ENCODE measurements at places on chromosomes 13 and 19.

GRCh38 chr19:17496337-17496997 is 15.0 kb upstream of the PGLS start:
- peak; percentile 60 for DNase-seq

- DNase-seq: no peak
Measured at GRCh38 chr13:109840201-109840892, 54.0 kb upstream of the IRS2 start.

- DNase-seq: no peak
Measured at GRCh38 chr13:33994198-33994597, 176.2 kb downstream of the RFC3 start.

DNA sequence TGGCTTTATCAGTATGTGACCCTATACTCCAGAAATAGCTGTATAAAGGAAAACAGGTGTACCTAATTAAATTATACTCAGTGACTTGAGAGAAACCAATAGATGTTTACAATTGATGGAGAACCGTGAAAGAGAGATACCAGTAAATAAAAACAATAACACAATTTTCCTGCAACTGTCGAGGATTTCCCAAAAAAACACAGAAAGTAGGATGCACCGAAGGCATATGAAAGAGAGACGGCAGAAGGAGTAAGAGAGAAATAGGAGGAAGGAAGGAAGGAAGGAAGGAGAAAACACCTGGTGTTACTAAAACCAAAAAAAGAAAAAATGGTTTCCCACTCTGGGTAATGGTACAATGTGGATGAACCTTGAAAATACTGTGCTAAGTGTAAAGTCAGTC is 6.8 kb upstream of the ZNF229 start:
- DNase-seq: no peak

DNA sequence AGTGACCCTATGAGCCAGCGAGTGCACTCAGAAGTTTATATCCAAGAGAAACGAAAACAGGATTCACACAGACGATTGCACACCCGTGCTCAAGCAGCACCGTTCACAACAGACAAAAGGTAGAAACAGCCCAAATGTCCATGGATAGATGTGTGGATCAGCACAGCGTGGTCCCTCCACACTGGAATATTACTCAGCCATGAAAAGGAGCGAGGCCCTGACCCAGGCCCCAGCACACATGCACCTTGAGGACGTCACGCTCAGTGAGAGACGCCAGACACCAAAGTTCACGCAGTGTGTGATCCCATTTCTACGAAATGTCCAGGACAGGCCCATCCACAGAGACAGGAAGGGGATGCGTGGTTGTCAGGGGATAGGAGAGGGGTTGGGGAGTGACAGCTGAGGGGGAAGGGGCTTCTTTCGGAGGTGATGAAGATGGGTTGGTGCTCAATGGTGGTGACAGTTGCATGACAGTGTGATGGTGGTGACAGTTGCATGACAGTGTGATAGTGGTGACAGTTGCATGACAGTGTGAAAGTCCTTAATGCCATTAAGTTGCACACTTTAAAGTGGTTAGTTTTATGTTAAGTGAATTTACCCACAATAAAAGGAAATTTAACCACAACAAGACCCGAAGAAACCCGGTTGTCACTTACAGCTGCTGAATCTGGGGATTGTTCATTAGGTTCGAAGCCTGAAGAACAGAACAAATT is 18.9 kb upstream of the SLC39A3 start:
- no peak for DNase-seq

DNA sequence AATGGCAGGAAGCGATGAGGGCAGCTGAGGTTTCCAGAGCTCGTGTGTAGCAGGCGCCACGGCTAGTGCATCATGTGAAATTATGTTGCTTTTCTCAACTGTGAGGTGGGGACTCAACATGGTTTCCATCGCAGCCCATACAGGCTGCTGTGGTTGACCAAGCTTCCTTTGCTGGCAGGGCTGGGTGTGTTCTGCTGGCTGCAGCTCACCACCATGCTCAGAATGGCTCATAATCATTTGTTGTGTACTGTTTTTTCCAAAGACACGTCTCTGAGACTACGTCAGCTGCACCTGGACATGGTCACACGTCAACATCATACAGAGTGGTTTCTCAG is 16.1 kb upstream of the RASA3 start:
- DNase-seq: no peak

GRCh38 chr13:65844266-65844841 is 1385.8 kb downstream of the PCDH9 start:
- no peak for DNase-seq

DNA sequence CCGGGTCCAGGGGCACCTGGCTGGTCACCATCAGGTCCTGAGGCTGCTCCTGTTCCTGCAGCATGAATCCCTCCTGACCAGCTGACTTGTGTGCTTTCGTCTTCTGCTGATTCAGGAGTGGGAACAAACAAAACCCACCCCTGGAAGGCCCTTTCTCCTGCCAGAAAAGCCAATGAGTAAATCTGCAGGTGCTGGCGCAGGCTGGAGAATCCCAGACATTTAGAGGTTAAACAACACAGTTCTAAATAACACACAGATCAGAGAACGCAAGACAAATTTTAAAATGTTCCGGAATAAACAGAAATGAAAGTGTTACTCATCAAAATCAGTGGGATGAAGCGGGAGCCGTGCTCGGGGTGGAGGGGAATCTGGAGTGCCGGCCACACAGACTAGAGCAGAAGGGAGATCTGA is 60.6 kb upstream of the C13orf46 start:
- DNase-seq: peak; percentile 29

- DNase-seq: no peak
Measured at GRCh38 chr13:106355866-106356265, 179.6 kb downstream of the EFNB2 start.

DNA sequence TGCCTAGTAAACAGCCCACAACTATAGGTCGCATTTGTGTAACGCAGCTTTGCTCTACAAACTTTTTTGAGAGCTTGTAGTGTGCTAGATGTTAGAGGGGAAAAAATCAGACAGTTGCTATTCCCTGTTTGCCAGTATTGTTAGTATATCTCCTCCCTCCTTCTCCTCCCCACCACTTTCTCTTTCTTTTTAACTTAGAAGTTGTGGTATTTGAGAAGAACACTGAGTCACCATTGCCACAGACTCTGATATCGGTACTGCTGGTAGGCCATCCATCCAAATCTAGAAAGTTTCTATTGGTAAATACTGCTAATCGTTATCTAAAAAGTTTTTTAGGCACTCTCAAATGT is 666 bp downstream of the POMP start:
- no peak for DNase-seq

GRCh38 chr19:18046059-18046718 is 38.2 kb downstream of the ARRDC2 start:
- DNase-seq: no peak
